ENCODE measurements at places on chromosomes 1 and 21. TPM values are rescaled to one million over a fixed set of nuclear protein-coding genes. Genes with fewer than 3 reads are reported as not detected.

Gene ANKRD35
- 2.6 TPM for total RNA-seq

Gene ELF3
- total RNA-seq, result 0.42 TPM

Gene PTGER3
- total RNA-seq, result 0.79 TPM

Gene LRRC71
- total RNA-seq, result not detected

Gene CYP4B1
- total RNA-seq, result 37.4 TPM

Gene AMPD2
- total RNA-seq, result 8.8 TPM

Data from psoas muscle (tissue), 8 donors.